ENCODE measurements at places on chromosomes 2 and 18.

DNA sequence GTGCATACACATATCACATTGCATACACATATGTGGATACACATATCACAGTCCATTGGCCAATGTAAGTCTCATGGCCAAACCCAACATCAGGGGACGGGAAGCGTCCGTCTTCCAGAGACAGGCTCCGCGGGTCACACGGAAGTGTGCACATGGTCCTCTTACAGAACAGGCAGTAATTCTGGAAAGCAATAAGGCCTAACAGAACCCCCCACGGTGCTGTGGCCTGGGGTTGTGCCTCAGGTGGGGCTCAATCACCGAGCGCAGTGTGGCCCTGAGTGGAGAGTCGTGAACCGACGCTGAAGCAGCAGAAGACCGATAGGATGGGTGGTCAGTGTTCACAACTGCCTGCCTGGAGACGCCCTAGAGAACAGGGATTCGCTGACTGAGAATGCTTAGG is 857.3 kb downstream of the GALR1 start:
- DNase-seq: no peak

DNA sequence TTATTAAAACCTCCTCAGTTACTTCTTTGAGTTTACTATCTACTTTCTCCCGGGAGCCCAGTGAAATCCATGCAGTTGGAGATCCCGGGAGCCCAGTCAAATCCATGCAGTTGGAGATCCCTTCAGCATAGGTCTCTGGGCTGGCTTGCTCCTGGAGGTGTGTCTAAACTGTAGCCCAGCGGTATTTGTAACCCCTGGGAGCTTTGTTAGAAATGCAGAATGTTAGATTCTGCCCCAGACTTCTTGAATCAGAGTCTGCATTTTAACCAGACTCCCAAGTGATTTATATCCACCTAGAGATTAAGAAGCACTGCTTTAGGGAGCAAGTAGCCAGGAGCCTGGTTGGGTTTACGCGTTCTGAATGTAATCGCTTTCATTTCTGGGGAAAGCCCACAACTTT is 54.5 kb downstream of the ARHGAP28 start:
- no peak for DNase-seq

DNA sequence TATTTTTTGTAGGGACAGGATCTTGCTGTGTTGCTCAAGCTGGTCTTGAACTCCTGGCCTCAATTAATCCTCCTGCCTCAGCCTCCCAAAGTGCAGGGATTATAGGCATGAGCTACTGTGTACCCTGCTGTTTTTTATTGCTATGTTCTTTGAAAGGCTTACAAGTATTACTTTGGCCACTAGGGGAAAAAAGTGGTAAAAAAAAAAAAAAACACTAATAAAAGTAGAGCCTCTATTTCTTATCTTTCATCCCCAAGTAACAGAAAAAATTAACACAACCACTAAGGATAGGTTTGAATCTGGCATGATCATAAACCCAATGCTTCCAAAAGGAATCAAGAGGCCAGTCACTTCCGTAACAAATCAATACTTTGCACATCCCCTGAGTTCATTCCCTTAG is 11.6 kb downstream of the NOL10 start:
- no peak for DNase-seq

GRCh38 chr2:25269233-25269632 is 72.5 kb downstream of the DNMT3A start:
- DNase-seq: no peak

- no peak for DNase-seq
Measured at GRCh38 chr2:132276571-132276981, 114.8 kb upstream of the ANKRD30BL start.

GRCh38 chr2:16021611-16022363 is 81.4 kb downstream of the MYCN start:
- no peak for DNase-seq

DNA sequence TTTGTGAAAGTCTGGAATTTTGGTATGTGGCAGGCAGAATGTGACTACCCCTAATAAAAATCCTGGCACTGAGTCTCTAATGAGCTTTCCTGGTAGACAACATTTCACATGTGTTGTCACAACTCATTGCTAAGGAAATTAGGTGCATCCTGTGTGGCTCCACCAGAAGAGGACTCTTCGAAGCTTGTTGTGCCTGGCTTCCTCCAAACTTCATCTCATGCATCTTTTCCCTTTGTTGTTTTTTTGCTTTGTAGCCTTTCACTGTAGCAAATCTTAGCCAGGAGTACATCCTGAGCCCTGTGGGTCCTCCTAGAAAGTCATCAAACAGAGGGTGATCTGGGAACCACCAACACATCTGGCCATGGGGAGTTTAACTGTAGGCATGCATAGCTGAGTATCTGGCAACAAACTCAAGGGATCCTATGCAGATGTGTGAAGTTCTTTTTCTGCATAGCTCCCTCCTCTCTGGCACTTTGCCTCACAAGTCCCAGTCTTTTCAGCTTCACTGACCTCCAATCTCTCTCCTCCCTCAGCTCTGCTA is 42.1 kb upstream of the SERTAD2 start:
- no peak for DNase-seq

DNA sequence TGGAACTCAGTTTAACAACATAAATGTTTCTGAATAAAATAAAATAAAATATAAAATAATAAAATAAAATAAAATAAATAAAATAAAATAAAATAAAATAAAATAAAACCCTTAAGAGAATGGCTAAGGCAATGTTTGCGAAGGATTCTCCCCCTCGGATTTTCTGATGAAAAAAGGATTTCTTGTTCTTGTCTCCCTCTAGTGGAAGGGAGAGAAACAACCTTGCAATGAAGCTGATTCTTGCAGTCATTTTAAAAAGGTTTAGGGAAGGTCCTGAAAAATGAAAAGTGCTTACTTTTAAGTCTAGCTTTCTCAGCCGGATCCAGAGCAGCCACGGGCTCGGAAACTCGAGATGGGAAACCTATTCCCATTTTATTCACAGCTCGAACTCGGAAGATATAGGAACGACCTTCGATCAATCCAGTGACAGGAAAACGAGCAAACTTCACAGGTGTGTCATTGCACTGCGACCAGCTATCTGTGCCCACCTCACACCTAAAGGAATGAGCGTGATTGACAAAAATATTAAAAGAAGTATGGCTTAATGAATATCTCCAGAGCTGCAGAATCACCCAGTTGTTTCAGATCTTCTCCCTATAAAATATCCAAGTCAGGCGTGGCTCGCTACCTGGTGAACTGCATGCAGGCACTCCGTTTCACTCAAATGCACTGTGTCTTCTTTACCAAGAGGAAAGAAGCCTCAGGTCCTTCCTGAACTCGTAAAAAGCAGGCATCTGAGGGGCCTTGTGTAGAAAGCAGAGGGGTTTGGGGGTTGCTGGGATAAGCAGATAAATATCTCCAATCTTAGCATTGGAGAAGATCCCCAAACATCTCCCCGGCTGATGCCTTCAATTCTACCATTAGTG is 68.1 kb downstream of the MYOM1 start:
- DNase-seq: peak; percentile 24

DNA sequence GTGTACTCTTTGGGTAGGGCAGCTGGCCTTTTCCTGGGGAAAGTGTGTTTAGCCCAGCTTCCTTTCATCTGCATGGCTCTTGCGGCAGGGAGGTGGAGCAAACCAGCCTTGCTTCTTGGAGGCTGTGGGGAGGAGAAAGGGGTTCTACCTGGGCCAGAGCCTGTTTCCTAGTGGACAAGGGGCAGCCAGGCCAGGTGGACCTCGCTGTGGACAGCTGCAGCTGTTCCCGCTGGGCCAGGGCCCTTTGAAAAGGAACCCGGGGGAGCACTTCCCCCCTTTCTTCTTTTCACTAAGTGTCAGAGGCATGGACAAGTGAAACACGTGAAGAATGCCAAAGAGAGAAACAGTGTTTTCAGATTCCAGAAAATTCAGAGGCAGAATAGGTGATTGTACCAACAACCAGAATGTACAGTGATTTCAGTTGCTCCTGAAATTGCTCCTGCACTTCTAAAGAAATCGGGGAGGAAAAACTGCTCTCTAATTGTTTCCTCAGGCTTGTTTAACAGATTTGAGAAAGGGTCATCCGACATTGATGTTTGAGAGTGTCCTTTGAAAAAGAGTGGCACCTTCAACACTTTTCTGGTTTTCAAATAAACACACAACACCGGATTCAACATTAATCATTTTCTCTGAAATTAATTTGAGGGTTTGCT is 3.9 kb downstream of the GLI2 start:
- no peak for DNase-seq

- no peak for DNase-seq
Measured at GRCh38 chr2:202337706-202338346, 38.3 kb upstream of the BMPR2 start.

- no peak for DNase-seq
Measured at GRCh38 chr18:79524181-79525078, 128.7 kb downstream of the NFATC1 start.

DNA sequence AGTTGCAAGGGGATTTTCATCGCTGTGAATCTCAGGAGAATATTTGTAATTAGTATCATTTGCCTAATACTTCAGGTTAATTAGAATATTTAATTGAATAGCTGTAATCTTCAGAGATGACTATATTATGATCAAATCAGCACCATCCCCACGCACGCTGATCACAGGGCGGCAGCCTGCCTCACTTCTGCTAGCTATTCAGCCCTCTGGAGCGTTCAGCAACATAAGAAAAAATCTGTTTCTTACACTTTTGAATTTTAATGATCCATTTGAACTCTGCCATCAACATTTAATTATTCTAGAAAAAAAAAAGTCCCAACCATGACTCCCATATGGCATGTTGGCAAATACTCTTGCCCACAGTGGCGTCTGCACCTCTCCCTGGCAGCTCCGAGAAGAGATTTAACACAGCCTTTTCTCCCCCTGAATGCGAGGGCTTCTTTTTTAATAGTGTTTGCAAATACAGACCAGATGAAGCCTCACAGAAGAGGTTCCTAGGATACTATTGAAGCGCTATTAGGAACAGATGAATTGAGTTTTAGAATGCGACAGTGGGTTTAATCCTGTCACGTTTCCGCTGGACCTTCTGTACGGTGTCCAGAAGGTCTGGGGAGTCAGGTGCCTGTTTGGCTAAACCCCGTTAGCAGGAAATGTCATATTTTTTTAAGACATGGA is 731.9 kb upstream of the SALL3 start:
- no peak for DNase-seq

DNA sequence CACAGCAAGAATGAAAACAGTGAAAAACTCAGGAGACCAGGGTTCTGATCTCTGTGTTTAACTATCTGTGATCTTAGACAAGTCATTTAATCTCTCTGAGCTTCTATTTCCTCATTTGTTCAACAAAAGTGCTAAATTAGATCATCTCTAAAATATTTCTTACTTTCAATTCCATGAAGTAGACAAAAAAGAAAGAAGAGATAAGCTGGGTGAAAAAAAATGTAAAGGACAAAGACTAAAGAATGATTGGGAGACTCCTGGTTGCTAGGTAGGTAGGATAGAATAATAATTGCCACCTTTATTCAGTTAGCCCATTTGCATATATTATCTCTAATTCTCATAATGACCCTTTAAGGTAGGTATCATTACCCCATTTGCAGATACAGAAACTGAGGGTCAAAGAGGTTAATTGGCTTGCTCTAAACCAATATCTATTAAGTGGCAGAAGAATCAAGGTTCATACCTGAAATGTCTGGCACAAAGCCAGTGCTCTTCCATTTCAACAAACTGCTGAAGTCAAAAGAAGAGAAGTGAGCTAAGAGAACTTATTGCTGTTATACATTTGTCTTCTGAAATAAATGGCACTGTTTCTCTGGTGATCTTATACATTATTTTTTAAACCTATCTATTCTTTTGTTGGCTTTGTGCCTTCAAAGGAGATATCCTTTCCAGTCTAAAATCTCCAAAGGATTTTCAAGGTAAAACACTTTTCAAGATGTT is 141.7 kb downstream of the OTX1 start:
- DNase-seq: peak; percentile 82

DNA sequence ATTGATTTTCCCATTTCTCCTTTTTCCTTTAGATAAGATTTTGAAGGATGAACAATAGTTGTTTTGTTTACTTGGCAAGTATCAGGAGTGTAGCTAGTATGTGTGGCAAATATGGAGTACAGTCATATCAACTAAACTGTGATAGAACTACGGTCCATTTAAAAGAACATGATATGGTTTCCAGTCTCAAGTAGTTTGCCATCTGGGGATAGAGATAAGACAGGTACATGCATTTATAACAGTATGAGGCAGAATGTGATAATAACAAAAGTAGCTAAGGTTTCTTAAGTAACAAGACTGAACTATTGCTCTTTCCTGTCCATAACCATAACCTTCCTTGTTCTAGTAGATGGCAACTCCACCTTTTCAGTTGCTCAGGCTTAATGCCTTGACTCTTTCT is 75.6 kb upstream of the TACR1 start:
- no peak for DNase-seq

- peak; percentile 42 for DNase-seq
Measured at GRCh38 chr18:71784777-71785176, 759.4 kb downstream of the CBLN2 start.

DNA sequence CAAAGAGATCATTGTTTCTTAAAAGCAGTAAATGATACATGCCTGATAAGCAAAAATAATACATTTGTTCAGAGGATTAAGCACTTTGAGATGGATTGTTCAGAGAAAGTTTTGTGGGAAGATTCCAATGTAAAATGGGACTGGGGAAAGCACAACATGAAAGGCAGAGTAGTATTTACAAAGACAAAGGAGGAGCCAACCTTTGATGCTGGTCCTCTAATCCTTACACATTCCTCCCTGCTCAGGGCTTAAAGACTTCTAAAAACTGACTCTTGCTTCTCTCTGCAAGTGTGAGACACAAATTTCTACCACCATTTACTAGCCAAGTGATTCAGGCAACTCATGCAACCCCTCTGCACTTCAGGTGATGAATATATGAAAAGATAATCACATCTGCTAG is 47.2 kb upstream of the REG3G start:
- no peak for DNase-seq

DNA sequence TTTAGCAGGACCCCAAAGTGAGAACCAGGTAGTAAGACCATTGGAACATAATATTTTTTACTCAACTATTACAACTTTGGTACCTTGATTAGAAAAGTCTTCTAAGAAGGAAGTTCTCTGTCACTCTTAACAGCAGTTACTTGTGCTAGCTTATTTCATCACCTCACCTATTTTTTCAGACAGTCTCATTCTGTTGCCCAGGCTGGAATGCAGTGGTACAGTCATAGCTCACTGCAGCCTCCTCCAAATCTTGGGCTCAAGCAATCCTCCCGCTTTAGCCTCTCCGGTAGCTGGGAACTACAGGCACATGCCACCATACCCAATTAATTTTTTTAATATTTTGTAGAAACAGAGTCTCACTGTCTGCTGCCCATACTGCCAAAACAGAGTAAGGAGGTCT is 18.0 kb downstream of the ARPC2 start:
- no peak for DNase-seq

GRCh38 chr2:21966139-21966538 is 842.4 kb downstream of the TDRD15 start:
- no peak for DNase-seq

GRCh38 chr2:222280795-222281194 is 18.0 kb downstream of the PAX3 start:
- DNase-seq: no peak

- DNase-seq: no peak
Measured at GRCh38 chr18:58417752-58418151, 211.1 kb downstream of the ALPK2 start.

- no peak for DNase-seq
Measured at GRCh38 chr18:63161032-63161760, 158.4 kb downstream of the BCL2 start.

- DNase-seq: no peak
Measured at GRCh38 chr2:162782138-162782537, 56.4 kb downstream of the KCNH7 start.
